ENCODE measurements at places on chromosomes 2 and 18.

DNA sequence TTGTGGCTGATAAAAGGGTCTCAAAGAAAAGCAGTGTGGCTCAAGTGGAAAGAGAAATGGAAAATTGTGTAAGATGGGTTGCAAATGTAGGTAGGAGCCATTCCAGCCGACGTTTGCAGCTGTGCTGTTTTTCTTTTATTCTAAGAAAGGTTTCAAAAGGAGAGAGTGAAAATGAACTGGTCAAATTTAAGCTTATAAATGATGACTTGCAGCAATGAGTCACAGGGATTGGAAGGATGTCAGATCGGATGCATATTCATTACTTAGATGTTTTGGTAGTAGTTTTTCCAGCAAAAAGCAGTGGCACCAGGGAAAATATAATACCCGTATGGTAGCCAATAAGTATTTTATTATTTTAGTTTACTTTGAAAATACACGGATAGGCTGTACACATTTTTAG is 79.1 kb downstream of the LRRTM4 start:
- no peak for DNase-seq

- no peak for DNase-seq
These were observed 783.7 kb upstream of the TMEFF2 start for GRCh38 chr2:192978395-192978794.

- no peak for DNase-seq
These were observed 6.3 kb upstream of the GAL3ST2 start for GRCh38 chr2:241770185-241770935.

- DNase-seq = no peak
These were observed 58.4 kb downstream of the LRATD1 start for GRCh38 chr2:14690926-14691325.

GRCh38 chr2:233418761-233419546 is 64.7 kb downstream of the DGKD start:
- peak; percentile 77 for DNase-seq
